ENCODE measurements at places on chromosomes 13 and 19.
A peak's percentile ranks its signal among the peaks of the same experiment; 100 is the strongest.

GRCh38 chr13:73765651-73766384, 368.4 kb downstream of the KLF12 start:
- DNase-seq = peak; percentile 56

DNA sequence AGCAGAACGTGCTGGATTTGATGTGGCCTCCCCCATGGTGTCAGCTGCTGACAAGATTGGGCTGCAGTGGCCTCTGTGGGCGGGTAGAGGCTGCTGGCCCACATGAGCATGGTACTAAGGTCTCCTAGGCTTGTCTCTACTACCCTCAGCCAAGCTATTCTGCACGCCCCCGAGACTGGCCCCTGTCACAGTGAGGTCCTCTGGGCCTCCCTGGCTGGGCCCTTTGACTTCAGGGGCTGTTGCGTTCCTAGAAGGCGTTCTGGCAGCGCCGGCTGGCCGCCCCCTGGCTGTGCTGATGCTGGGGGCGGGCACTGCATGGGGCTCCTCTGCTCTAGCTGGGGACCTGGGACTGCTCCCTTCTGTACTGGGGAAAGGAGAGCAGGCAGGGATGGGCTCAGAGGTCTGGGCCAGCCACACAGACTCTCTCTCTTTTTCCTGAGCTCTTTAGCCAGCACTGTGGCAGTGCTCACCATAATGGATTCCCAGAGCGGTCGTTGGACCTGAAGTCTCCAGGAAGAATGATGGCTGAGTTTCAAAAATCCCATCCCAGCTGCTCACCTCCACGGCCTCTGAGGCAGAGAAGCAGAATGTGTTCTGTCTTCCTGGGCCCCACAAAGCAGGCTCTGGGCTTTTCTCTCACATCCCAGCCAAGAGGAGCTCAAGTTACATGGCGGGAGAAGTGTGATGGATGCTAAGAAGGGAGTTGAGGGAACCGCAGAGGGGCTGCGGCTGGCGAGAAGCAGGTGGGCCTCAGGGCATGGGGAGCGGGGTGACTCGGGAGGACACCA, 32.3 kb downstream of the TSSK6 start:
- DNase-seq = no peak

DNA sequence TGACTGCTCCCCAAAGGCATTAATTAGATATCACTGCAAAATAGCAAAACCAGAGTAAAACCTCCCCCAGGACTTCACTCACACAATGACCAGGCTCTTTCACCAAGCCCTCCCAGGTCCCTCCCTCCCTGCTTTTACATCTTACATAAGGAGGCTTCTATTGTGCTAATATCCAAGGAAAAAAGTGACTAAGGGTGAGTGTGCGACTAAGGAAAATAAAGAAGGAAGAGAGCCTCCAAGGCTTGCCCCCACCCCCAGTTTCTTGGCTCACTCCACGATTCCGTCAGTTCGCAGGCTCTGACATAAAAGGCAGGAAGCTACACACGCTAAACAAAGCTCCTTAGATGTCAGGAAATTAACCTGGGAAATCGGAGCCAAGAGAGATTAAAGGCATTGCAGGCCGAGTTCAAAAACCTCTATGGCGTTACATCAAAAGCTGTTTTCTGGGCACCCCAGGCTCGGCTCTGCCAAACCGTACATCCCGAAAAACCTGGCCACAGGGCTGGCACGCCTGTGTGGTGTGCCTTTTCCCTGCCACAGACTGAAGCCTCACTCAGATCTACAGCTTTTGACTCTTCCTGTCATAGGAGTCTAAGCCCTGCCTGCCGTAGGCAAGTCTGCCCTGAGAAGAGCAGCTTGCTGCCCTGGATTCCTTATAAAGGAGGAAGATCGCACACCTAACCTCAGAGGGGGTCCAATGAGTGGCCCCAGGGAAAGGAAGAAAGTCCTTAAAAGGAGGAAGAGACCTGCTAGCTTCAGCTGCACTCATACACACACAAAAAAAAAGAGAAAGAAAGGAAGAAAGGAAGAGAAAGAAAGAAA, 67.0 kb upstream of the SERP2 start:
- no peak for DNase-seq

DNA sequence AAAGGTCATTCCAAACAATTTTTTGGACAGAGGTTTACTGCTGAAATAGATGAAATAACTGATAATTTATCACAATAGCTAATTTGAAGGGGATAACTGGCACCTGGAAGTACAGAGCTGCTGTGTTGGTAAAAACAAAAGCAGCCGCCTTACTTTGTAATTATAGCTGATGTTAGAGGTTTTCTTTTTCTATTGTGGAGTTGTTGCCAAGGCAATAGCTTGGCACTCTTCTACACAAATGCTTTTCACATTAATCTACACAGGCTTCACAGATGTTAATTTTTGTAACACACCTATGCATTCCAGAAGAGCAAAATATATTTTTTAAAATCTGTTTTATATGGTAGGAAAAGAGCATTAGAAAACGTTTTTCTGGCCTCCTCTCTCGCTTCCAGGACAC, 56.9 kb downstream of the LACC1 start:
- DNase-seq = no peak

DNA sequence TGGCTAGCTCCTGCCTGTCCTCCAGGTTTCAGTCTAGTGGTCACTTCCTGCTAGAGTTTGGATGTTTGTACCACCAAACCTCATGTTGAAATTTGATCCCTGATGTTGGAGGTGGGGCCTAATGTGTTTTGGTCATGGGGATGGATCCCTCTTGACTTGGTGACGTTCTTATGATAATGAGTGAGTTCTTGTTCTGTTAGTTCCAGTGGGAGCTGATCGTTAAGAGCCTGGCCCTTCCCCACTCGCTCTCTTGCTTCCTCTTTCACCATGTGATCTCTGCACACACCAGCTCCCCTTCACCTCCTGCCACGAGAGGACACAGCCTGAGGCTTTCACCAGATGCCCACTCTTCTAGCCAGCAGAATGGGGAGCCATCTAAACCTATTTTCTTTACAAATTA, 86.8 kb upstream of the SCEL start:
- no peak for DNase-seq

DNA sequence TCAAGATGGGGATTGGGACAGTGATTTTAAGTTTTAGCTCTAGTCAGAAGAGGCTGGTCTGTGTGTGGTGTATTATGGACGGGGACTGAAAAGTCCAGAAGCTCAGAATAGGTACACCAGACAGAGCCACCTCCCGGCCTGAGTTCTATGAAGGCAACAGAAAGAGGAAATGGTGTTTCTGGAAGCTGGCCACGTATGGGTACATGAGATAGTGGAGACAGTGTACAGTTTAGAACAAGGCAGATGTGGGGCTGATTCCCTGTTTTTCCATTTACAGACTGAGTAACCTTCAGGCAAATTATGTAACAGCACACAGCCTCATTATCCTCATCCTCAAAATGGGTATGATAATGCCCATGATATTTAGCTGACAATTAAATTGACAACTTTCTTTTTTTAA, 1.3 kb downstream of the ZNF175 start:
- no peak for DNase-seq

DNA sequence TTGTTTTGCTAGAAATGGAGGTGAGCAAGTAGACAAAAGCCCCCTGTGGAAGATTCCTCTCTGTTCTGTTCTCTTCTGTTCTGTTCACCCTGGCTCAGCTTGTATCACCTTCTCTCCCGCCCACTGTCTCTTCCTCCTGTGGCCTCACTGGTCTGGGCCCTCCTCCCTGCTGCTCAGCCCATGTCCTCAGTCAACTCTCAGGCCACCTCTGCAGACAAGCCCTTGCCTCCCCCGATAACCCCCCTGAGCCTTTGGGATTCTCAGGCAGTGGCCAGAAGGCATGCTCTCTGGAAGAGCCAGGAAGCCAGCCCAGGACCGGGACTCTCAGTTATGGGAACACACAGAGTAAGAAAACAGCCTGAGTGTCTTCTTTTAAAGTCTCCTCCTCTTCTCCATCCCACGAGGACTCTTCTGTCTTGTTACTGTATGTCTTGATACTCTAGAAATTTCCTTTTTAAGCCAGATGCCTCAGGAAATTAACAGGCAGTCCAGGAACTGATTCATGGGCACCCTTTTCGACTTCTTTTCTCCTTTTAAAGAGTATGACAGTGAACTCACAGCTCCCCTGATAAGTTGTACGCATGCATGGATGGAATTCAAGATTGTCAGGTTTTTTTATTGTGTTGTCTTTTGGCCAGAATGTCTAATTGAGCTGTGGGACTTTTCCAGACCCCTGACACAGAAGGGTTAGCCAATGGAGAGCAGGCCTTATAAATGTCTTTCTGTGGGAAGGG, 33.7 kb downstream of the SHISA2 start:
- no peak for DNase-seq

GRCh38 chr19:12287958-12288500, 6.7 kb downstream of the ZNF44 start:
- no peak for DNase-seq

DNA sequence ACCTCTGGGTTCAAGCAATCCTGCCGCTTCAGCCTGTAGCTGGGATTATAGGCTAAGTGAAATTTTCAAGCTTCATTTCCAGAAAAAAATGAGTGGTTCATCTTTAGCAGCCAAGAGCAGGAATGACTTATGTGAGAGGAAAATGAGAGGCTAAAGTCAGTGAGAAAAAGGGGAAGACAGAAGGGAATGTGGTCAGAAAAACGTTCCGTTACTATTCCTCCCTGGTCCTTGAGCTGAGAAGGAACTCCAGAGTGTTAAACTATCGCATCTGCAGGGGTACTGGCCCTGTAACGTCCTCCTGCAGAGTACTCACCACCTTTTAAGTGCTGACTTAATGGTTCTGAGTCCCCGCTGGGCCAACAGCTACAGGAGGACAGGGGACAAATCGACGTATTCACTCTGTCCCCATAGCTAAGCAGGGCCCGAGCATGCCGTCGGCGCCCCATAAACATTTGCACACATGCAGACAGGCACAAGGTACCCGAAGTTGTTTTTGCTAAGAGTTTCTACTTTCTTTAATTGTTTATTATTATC, 88.1 kb downstream of the FLT1 start:
- no peak for DNase-seq

DNA sequence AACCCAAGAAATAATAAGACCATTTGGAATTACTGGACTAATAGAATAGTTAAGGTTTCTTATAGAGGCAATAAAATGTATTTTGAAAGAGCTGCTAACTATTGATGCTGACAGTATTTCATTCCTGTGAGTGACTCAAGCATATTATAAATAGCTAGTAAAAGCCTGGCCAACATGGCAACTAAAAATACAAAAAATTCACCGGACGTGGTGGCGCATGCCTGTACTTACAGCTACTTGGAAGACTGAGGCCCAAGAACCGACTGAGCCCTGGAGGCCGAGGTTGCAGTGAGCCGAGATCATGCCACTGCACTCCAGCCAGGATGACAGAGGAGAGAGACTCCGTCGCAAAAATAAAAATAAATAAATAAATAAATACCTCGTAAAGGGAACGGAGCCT, 5.4 kb upstream of the ICAM3 start:
- DNase-seq = no peak

GRCh38 chr19:7925171-7925851, 624 bp downstream of the CTXN1 start:
- peak; percentile 81 for DNase-seq

DNA sequence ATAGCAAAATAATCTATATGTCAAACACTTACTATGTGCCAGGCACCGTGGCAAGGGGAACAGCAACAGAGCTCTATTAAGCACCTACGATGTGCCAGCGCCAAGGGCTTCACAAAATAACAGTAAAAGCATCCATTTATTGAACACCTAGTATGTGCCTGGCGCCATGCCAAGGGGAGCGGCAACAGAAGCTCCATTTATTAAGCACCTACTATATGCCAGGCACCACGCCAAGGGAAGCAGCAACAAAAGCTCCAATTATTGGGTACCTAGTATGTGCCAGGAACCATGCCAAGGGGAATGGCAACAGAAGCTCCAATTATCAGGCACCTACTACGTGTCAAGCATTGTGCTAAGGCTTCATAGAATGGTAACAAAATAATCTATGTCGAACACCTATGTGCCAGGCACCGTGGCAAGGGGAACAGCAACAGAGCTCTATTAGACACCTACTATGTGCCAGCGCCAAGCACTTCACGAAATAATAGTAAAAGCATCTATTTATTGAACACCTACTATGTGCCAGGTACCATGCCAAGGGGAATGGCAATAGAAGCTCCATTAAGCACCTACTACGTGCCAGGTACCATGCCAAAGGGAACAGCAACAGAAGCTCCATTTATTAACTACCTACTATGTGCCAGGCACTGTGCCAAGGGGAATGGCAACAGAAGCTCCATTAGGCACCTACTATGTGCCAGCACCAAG, 107.7 kb downstream of the PTPRS start:
- no peak for DNase-seq

DNA sequence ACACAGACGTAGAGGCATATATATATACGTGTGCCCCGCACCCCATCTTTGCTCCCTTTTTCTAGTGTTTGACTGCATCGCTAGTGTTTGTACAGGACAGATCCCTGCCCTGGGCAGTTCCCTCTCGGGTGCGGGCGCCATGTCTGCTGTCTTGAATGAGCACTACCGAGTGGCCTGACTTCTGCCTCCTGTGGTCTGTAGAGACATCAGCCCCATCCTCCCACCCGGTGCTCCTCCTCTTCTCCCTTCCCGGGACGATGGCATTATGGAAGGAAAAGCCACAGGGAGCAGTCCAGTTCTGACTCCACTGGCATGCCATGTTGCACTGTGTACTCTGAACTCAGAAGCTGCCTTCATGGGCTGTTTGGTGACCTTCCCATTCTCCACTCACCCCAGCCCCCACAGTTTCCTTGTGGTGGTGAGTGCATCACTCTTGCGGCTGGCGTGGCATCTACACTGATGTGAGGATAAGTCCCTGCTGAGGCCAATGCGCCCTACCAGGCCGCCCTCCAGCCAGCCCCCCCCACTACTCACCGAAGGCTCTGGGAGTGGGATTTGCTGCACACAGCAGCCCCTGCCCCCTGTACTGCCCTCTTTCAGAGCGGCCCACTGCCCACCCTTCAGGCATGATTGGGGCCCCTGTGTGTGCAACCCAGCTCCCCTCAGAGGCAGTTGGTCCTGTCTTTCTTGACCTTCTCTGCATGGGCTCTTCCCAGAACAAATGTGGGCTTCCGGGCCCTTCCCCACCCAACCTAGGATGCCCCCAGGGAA, 25.2 kb downstream of the TDRD12 start:
- no peak for DNase-seq

DNA sequence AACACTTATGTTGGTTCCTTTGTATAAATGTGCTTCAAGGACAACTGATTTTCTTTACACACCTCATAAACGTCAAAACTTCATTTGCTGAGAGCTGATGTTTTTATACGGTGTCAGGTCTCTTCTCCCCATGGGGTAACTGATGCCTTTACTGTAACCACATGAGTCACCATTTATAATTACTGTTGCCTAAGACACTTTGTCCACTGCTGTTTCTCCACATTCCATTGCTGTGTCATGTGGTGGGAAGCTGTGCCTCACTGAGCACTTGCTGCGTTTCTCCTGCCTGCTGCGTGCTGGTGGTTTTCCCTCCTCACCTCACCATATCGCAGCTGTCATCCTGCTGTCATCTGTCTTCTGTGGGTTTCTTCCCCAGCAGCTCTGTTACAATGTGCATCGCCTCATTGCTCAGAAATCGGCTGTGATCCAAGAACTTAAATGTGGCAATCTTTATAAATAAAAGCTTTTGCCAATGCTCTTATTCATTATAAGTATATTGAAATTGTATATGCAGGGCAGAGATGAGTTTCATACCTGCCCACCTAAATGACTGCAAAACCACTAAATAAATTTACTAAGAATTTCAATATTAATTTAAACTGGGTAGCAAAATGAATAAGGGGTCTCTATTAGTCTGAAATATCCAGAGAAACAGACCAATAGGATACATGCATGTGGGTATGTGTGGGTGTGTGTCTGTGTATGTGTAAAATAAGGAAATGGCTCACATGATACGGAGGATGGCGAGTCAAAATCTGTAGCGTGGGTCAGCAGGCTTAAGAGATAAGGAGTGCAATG, 547.0 kb upstream of the SLITRK5 start:
- DNase-seq = no peak

- no peak for DNase-seq
Observed at GRCh38 chr13:94444826-94445225, 34.7 kb downstream of the DCT start.
